WTC11 (cell line): ENCODE measurements at places on chromosomes 6 and 20. TPM values are rescaled to one million over a fixed set of nuclear protein-coding genes. Genes with fewer than 3 reads are reported as not detected.

COX7A2 gene
- 465 to 500 TPM (median 472 TPM) in 3 replicates for total RNA-seq

TRERF1 gene
- 22.3 to 24.3 TPM (median 23.9 TPM) in 3 replicates for total RNA-seq

ZNF133 gene
- 13.9 to 16.2 TPM (median 14.7 TPM) in 3 replicates for total RNA-seq

MRAP2 gene
- total RNA-seq, result 4.8 to 5.2 TPM (median 4.9 TPM) in 3 replicates

DACT2 gene
- 3.4 to 4.9 TPM (median 3.8 TPM) in 3 replicates for total RNA-seq

LHFPL5 gene
- not detected in 3 replicates for total RNA-seq

PBOV1 gene
- not detected in 3 replicates for total RNA-seq

HLA-DPA1 gene
- total RNA-seq, result 4.4 to 5.4 TPM (median 4.9 TPM) in 3 replicates

OR12D1 gene
- total RNA-seq, result not detected in 3 replicates

CST2 gene
- total RNA-seq, result not detected in 3 replicates

SEMG1 gene
- total RNA-seq, result 2.0 to 2.9 TPM (median 2.1 TPM) in 3 replicates

GLYATL3 gene
- total RNA-seq, result not detected in 3 replicates

RNF144B gene
- 4.9 to 8.2 TPM (median 5.7 TPM) in 3 replicates for total RNA-seq

OR2H2 gene
- not detected in 3 replicates for total RNA-seq

TUBB2B gene
- 591 to 627 TPM (median 616 TPM) in 3 replicates for total RNA-seq

HLA-DQB2 gene
- total RNA-seq, result 0.39 to 0.76 TPM (median 0.42 TPM) in 3 replicates

SLC32A1 gene
- 0.09 to 0.37 TPM (median 0.25 TPM) in 3 replicates for total RNA-seq

SLC17A9 gene
- 26.2 to 41.7 TPM (median 30.8 TPM) in 3 replicates for total RNA-seq

CTCFL gene
- total RNA-seq, result 0.70 to 2.6 TPM (median 2.4 TPM) in 3 replicates

WDR27 gene
- total RNA-seq, result 83.4 to 126 TPM (median 90.6 TPM) in 3 replicates

OXT gene
- total RNA-seq, result not detected in 3 replicates

C6orf52 gene
- total RNA-seq, result 0.42 to 1.8 TPM (median 0.50 TPM) in 3 replicates

LTA gene
- 0.46 to 1.2 TPM (median 0.87 TPM) in 3 replicates for total RNA-seq

CASS4 gene
- total RNA-seq, result 0.11 to 0.14 TPM (median 0.13 TPM) in 3 replicates

ANKRD66 gene
- not detected in 3 replicates for total RNA-seq

MUCL3 gene
- 0.15 to 0.21 TPM (median 0.18 TPM) in 3 replicates for total RNA-seq

FGD2 gene
- 0.31 to 0.78 TPM (median 0.44 TPM) in 3 replicates for total RNA-seq

ALDH8A1 gene
- 0.17 to 0.46 TPM (median 0.23 TPM) in 3 replicates for total RNA-seq

LRFN2 gene
- 1.3 to 1.6 TPM (median 1.4 TPM) in 3 replicates for total RNA-seq

FHL5 gene
- total RNA-seq, result not detected in 3 replicates

CPXM1 gene
- 51.2 to 57.1 TPM (median 54.6 TPM) in 3 replicates for total RNA-seq

LY6G5C gene
- 0.98 to 1.6 TPM (median 1.0 TPM) in 3 replicates for total RNA-seq

TMC2 gene
- not detected in 3 replicates for total RNA-seq

ASIP gene
- total RNA-seq, result not detected in 3 replicates

HLA-DQA1 gene
- 0.22 to 0.92 TPM (median 0.62 TPM) in 3 replicates for total RNA-seq

GNMT gene
- 1.6 to 2.7 TPM (median 2.0 TPM) in 3 replicates for total RNA-seq

NNAT gene
- total RNA-seq, result 59.8 to 90.0 TPM (median 61.1 TPM) in 3 replicates
